Karpas-422 (cell line): ENCODE measurements at places on chromosomes 5 and 9.

DNA sequence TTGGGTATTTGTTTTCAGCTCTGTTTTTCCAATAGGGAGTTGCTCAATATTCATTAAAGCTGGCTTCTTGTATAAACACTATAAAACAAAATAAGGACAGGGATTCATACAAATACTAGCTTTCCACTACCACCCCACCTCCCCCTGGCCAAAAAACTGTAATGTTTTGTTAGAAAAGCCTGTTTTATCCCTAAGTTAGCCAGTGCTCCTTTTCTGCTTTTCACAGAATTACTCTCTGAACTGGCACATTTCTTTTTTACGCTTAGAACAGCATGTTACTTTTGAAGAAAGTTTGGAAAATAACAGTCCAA, 147.4 kb upstream of the DMRT1 start:
- DNase-seq: no peak

DNA sequence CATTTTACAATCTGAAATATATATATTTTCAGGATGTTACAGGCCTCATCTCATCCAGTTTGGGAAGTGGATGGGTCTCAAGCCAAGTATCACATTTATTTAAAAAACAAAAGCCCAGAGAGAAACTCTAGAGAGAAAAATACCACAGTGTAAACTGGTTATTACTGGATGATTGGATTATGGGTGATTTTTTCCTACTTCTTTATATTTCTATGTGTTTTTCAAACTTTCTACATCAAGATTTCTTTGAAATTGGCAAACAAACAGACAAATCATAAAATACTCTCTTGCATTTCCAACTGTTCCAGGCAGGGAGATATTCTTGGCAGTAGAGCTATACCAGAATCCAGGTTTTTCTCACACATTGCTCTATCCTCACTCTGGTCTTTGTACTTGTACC, 116.0 kb upstream of the SMIM23 start:
- no peak for DNase-seq

- DNase-seq: peak; percentile 56
These were observed 22.1 kb upstream of the STXBP1 start for GRCh38 chr9:127589955-127590370.

GRCh38 chr9:4986296-4986695, 1.2 kb downstream of the JAK2 start:
- DNase-seq: peak; percentile 50

DNA sequence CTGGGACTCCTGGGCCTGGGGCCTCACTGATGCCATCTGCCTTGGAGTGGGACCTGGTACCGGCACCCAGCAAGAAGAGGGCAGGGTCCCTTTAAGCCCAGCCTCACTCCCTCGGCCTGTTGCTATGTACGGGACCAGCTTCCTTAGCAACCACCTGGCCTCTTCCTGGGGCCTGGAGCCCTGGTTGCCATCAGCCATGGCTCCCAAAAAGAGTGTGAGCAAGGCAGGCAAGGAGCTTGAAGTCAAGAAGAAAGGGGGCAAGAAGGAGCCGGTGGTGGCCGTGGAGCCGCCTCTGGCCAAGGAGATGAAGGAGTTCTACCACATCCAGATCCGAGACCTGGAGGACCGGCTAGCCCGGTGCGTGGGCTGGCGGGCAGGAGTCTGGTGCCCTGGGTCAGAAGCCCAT, at the start of gene CFAP157:
Gene CFAP157 (plus strand): TSS at position 153 of the 406 bp plus-strand sequence. CDS start 44 bp downstream, at position 197.
- DNase-seq: no peak

GRCh38 chr5:135635451-135635850, 56.7 kb upstream of the CXCL14 start:
- no peak for DNase-seq

DNA sequence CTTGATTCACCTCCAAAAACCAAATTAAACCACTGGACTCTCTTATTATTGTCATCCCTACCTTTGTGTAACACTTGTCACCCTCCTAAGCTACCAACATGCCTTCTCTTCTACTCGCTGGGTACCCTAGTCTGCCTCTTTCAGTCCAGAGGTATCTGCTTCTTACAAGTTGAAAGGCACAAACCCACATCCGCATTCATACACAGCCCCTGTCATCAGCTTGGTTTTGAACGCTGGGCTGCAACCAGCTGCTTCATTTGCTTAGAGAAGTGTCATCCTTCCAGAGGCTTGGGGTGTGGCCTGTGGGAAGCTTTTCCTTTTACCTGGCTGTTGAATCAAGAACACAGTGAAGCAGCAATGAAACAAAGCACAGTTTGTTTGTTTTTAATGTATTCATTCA, 138.8 kb upstream of the WWC1 start:
- no peak for DNase-seq

GRCh38 chr5:41735213-41735612, 135.0 kb downstream of the OXCT1 start:
- peak; percentile 2 for DNase-seq

DNA sequence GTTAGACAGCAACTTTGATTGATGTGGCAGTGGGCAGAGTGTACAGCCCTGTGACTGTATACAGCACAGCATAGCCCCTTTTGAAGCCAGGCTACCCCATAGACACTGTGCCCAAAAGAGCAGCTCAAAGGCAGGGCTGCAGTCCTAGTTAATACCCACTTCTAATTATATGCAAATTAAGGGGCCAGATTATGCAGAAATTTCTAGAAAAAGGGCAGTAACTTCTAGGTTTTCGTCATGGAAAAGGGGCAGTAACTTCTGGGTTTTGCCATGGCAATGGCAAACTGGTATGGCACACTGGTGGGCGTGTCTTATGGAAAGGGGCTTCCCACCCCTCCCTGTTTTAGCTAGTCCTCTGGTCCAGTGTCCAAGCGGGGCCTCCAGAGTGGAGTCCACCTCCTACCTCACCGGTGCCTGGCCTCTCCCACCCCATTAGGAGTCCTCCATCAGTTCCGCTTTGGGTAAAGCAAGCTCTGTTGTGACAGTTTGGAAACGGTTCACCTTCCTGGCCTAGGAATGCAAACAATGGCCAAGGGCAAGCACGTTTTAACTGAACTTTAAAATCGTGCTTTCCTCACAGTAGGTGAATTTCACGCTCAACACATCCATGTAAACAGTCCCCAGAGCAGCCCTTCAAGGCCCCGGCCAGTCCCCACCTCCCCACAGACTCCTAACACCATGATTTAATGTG, 5.6 kb downstream of the ADAMTS13 start:
- no peak for DNase-seq

- DNase-seq: no peak
These were observed 243.9 kb upstream of the KLF4 start for GRCh38 chr9:107733523-107733894.
